ENCODE measurements at places on chromosomes 5 and 9. TPM values are rescaled to one million over a fixed set of nuclear protein-coding genes. Genes with fewer than 3 reads are reported as not detected.

The LHFPL2 gene
- total RNA-seq: 2.4 TPM

GRCh38 chr5:72244862-72245371 lies 75.1 kb downstream of the MRPS27 start:
- H3K4me3 ChIP-seq: no peak overlapping the region
- no peak for DNase-seq
- no peaks in the 10 kb centered on the region for H3K27me3 ChIP-seq
- H3K4me1 ChIP-seq: peaks cover 23% of the 10 kb centered on the region
- H3K27ac ChIP-seq: no peak overlapping the region
- peaks cover 6% of the 10 kb centered on the region for H3K36me3 ChIP-seq

GRCh38 chr5:60634051-60634450 lies 65.9 kb downstream of the DEPDC1B start:
- H3K27ac ChIP-seq: no peak overlapping the region
- H3K4me3 ChIP-seq: no peak overlapping the region
- peaks cover 3% of the 10 kb centered on the region for H3K4me1 ChIP-seq
- DNase-seq: no peak
- H3K36me3 ChIP-seq: peaks cover 69% of the 10 kb centered on the region
- H3K27me3 ChIP-seq: no peaks in the 10 kb centered on the region

- H3K27me3 ChIP-seq: no peaks in the 10 kb centered on the region
- no peak for DNase-seq
- H3K27ac ChIP-seq: no peak overlapping the region
- H3K4me1 ChIP-seq: peaks cover 11% of the 10 kb centered on the region
Observed at GRCh38 chr9:129816501-129817435, 7.2 kb downstream of the TOR1A start.

- H3K27me3 ChIP-seq: no peaks in the 10 kb centered on the region
- DNase-seq: no peak
- H3K27ac ChIP-seq: no peak overlapping the region
- H3K4me3 ChIP-seq: no peak overlapping the region
Observed at GRCh38 chr9:21634951-21635350, 152.8 kb upstream of the IFNE start.

The HTR1A gene
- total RNA-seq: not detected

DNA sequence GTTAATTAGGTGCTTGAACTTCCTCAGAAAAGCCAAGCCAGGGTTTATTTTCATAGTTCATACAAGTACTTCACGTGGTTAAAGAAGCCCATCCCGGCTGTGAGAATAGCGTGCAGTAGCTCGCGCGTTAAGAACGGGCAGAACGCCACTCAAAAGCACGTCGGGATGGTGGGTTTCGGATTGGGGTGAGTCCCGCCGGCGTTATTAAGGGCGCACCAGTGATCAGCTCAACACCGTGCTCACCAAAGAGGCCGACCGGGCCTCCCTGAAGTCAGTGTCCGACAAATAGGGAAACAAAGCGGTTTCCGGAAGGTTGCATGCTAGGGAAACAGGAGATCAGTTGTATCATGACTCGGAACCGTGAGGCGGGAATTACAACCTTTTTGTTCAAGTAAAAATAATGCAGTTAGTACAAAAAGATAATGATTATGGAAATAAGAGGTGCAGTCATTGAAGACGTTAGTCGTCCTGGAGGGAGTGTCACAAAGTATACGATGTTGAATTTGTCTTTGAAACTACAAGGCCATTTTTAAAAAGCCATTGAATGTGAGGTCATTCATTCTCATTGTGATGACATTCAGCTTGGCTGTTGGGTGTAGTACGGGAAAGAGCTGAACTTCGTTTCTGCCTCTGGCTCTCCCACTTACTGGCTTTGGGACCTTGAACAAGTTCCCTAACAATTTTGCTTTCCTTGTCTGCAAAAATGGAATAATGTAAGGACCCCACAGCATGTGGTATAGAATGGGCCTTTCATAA lies 992 bp downstream of the SETD9 start:
- no peak for DNase-seq
- H3K4me3 ChIP-seq: peak overlapping the region; percentile 96
- H3K27me3 ChIP-seq: peaks cover 9% of the 10 kb centered on the region
- H3K36me3 ChIP-seq: peaks cover 6% of the 10 kb centered on the region
- H3K4me1 ChIP-seq: peaks cover 18% of the 10 kb centered on the region

DNA sequence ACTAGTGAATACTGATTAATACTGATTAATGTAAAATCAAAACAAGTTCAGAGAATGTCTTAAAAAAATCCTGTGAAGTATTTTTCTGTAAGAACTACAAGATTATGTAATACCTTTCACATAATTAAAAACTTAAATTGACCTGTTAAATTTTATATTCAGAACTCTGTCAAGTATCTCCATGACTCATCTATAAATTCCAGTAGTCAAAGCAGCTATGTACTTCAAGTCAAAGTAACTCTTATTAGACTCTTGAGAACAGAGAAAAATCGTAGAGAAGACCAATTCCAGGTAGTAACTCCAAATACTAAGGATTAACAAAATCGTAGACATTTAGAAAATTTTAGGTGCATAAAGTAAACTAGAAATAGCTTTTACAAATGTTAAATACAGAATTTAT lies 77.1 kb downstream of the HOMER1 start:
- no peak overlapping the region for H3K27ac ChIP-seq
- DNase-seq: no peak
- no peaks in the 10 kb centered on the region for H3K36me3 ChIP-seq
- no peaks in the 10 kb centered on the region for H3K4me1 ChIP-seq
- H3K4me3 ChIP-seq: no peak overlapping the region

DNA sequence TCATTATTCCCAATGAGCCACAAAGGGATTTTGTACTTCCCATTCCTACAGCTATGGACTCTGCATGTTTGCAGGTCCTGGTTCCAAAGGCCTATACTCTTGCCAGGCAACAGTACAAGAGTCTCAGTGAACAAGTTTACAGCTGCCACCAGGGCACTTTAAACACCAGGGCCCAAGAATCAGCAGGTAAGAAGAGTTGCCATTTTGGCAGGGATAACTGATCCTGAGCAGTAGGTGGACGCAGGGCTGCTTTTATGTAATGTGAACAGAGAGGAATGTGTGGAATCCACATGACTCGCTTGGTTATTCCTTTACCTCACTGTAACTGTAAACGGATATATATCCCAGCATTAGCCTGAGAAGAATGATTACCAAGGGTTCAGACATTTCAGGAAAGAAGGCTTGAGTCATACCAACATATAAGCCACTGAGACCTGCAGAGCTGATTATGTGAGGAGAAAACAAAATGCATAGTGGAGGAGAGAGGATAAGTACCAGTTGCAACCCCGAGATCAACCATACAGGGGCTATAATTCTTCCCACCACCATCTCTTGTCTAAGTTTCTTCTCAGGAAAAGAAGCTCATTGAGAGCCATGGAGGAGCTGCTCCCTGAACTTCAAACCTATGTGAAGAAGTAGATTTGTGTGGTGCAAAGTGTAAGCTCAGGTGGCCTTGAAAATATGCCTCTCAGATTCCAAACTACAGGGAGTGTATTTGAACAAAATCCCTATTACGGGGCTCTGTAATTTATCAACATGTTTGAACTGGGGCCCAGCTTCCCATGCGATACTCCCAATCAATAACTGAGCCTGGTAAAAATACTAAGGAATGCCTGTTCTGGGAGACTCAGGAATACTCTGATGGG lies 24.6 kb downstream of the RAPGEF6 start:
- H3K36me3 ChIP-seq: peaks cover 29% of the 10 kb centered on the region
- H3K4me3 ChIP-seq: no peak overlapping the region

DNA sequence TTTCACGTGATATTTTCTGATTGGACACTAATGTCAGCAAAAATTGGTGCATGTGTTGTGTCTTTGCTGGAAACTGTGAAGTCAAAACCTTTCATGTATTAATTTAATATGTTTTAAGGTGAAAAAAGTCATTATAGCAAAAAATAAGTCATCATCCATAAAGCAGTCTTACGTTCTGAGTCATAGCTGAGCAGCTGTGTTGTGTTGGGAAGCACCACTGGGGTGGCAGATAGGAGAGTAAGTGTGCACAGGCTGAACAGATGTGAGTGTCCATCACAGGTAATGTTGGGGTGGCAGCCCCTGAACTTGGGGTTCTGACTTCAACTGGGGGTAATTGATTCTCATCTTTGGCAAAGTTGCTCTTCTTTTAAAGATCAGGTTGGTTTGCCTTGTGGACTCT lies 156.8 kb downstream of the NXNL2 start:
- no peaks in the 10 kb centered on the region for H3K4me1 ChIP-seq
- H3K4me3 ChIP-seq: no peak overlapping the region
- H3K27ac ChIP-seq: no peak overlapping the region
- no peak for DNase-seq
- no peaks in the 10 kb centered on the region for H3K36me3 ChIP-seq
- H3K27me3 ChIP-seq: peaks cover 6% of the 10 kb centered on the region

The CKMT2 gene
- not detected for total RNA-seq

The CMYA5 gene
- 0.28 TPM for total RNA-seq

The UBAP1 gene
- total RNA-seq: 36.5 TPM

The SH3PXD2B gene
- total RNA-seq: 0.28 TPM

The PCDHA9 gene
- not detected for total RNA-seq

- H3K36me3 ChIP-seq: peaks cover 14% of the 10 kb centered on the region
- H3K27me3 ChIP-seq: no peaks in the 10 kb centered on the region
- DNase-seq: no peak
- peak overlapping the region; percentile 35 for H3K4me3 ChIP-seq
- no peak overlapping the region for H3K27ac ChIP-seq
Observed at GRCh38 chr5:98930972-98931762, 2.4 kb upstream of the CHD1 start.

The LIFR gene
- not detected for total RNA-seq

DNA sequence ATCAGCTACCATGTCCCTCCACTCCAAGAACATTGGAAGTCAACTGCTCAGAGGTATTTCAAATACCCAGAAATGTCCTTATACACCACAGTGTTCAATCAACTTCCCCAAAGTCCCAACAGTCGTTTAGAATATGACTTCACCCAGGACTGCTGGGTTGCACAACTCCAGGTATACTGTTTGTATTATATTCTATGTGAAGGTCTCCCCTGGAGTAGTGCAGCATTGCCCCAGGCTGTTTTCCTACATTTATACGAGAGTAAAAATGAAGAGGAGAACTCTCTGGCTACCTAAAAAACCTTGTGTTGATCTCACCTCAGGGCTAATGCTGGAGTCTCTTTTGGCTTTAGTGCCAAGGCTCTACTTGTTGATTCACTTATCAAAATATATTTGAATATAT lies 183.6 kb upstream of the MAP3K1 start:
- H3K27ac ChIP-seq: no peak overlapping the region
- no peak for DNase-seq
- H3K36me3 ChIP-seq: peaks cover 9% of the 10 kb centered on the region
- no peaks in the 10 kb centered on the region for H3K4me1 ChIP-seq

GRCh38 chr5:56323505-56323904 lies 90.4 kb upstream of the ANKRD55 start:
- peaks cover 2% of the 10 kb centered on the region for H3K36me3 ChIP-seq
- peaks cover 33% of the 10 kb centered on the region for H3K4me1 ChIP-seq
- H3K4me3 ChIP-seq: no peak overlapping the region

The CCDC112 gene
- 2.2 TPM for total RNA-seq

DNA sequence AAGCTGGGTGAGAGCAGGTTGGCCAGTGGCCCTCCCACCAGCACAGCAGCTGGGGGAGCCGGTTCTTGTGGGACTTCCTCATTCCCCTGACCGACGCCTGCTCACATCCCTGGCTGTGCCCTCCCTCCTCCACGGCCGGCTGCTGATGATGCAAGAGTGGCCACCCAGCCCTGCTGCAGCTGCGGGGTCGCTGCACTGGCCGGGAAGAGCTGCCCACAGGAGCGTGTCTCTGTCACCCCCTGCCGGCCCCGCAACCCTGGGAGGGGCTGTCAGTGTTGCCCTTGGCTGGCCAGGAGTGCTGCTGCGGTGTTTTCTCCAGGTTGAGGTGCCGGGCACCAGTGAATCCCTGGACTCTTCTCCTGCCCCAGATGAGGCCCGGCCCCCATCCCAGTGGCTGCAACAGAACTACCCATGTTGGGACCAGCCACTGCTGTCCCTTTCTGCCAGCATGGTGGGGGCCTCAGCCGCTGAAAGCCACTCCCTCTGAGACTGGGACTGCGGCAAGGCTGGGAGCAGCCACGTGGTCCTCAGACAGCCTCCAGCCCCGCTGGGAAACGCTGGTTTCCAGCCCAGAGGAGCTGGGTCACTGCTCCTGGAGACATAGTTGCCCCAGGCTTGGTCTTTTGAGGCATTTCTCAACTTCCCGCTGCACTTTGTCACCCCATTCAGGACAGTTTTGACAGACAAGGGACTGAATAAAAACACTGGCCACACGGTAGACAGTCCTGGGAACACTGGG lies 739 bp downstream of the CARD9 start:
- no peak for DNase-seq
- H3K27me3 ChIP-seq: no peaks in the 10 kb centered on the region
- no peak overlapping the region for H3K27ac ChIP-seq
- peaks cover 1% of the 10 kb centered on the region for H3K36me3 ChIP-seq

DNA sequence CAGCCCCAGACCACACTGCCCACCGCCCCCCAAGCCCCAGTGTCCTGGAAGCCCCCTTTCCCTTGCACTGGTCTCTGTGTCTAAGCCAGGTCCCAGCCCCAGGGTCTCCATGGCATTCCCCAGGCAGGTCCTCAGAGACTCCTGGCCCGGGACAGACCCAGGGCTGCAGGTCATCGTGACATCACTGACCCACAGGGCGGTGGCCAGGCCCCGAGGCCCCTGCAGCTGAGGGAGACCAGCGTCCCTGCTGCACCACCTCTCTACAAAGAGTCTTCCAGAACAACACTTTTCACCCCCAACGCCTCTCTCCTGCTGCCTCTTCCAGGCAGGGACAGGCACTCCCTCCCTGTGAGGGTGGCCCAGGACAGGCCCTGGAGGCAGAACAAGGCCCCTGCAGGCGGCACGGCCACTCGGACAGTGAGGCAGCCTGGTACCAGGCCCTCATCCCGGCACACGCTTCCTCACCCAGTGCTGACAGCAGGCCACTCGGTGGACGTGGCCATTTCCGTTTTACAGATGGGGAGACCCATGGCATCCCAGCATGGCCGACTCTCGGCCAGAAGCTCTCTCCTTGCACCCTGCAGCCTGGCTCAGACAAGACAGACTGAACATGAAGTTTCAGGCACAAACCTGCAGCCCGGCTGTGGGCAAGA lies 136.4 kb downstream of the ADAMTS2 start:
- no peak for DNase-seq
- no peaks in the 10 kb centered on the region for H3K36me3 ChIP-seq
- H3K4me1 ChIP-seq: no peaks in the 10 kb centered on the region

- DNase-seq: no peak
- no peak overlapping the region for H3K4me3 ChIP-seq
- no peaks in the 10 kb centered on the region for H3K4me1 ChIP-seq
- peaks cover 2% of the 10 kb centered on the region for H3K27me3 ChIP-seq
- H3K27ac ChIP-seq: no peak overlapping the region
Observed at GRCh38 chr5:93307557-93307956, 273.5 kb downstream of the NR2F1-AS1 start.
